ENCODE measurements at places on chromosomes 13 and 19. TPM values are rescaled to one million over a fixed set of nuclear protein-coding genes. Genes with fewer than 3 reads are reported as not detected.

RGL3 gene
- not detected for total RNA-seq

DNA sequence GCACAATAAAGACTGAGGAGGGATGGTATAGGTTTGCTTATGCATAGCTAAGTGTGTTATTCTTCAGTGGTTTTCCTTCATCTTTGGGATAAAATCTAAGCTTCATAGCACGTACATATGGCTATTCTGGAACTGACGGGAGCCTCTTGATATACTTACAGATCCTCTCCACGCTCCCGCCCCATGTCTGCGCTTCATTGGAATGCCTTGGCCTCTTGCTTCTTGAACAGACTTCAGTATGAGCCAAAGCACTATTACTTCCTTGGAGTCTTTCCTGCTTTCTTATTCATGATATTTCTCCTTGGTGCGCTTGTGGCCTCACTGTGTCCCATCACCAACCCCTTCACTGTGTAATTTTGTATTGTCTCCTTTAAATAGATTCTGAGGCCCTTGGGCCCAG lies 111.1 kb upstream of the RNF113B start:
- no peak overlapping the region for H3K4me3 ChIP-seq
- H3K4me1 ChIP-seq = no peaks in the 10 kb centered on the region
- no peaks in the 10 kb centered on the region for H3K36me3 ChIP-seq
- no peak for DNase-seq
- peaks cover 3% of the 10 kb centered on the region for H3K27me3 ChIP-seq

DNA sequence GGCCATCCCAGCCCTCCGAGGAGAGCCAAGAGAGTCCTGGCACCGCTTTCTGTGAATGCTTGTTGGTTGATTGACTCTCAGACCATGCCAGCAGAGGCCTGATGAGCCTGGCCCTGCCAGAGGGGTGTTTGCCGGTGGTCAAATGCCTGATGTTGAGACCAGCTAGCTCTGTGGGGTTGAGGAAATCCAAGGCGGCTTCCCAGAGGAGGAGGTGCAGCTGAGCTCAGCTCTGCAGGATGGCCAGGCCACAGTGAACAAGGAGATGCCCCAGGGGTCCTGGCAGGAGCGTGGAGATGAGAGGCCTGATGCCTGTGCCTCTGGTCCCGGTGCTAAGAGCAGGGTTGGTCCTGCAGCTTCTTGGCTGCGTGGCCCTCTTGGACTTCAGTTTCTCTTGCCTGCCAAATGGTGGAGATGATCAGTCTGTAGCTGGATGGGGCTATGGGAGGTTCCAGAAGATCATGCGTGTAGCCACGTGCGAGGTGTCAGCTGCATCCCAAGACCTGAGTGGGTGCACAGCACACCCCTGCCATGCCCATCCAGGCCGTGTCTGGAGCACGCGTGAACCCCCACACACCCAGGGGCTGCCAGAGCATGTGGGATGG lies 16.8 kb downstream of the NFIC start:
- peaks cover 10% of the 10 kb centered on the region for H3K4me1 ChIP-seq
- no peak overlapping the region for H3K27ac ChIP-seq
- DNase-seq = no peak
- no peaks in the 10 kb centered on the region for H3K27me3 ChIP-seq
- no peaks in the 10 kb centered on the region for H3K36me3 ChIP-seq
- H3K4me3 ChIP-seq = no peak overlapping the region

DNA sequence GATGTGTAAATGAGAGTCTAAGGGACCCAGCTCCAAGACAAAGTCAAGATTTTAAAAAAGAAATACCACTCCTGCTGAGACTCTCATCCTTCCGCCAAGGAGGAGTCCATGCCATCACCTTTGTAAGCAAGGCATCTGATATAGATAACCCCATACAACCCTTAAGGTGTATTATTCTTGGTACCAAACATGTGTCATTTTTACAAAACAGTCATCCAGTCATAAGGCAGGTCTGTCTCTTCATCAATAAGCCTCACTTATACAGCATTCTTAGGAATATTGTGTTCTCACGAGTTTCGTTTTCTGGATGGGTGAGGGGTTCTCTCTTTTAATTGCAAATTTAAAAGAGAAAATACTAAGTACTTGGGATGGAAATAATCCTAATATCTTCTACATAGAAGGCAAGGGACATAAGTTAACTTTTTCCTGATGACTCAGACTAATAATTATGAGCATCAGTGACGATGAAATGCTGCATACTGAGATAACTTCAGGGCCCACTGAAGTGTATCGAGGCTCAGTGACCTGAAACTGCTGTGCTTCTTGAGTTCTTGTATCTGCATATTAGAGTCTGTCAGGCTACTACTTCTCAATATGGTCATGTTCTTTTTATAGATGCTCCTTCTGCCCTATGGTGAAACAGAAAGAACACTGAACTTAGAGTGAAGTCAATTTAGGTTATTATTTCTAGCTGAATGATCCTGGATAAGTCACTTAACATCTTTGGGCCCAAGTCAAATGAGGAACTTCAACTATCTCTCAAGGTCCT lies 166.6 kb downstream of the KLF12 start:
- peaks cover 4% of the 10 kb centered on the region for H3K36me3 ChIP-seq
- no peak overlapping the region for H3K27ac ChIP-seq
- no peak for DNase-seq
- H3K27me3 ChIP-seq = no peaks in the 10 kb centered on the region
- no peak overlapping the region for H3K4me3 ChIP-seq
- peaks cover 4% of the 10 kb centered on the region for H3K4me1 ChIP-seq

GRCh38 chr13:74966275-74966674 lies 515.7 kb downstream of the TBC1D4 start:
- no peak overlapping the region for H3K4me3 ChIP-seq
- peaks cover 2% of the 10 kb centered on the region for H3K27me3 ChIP-seq
- DNase-seq = no peak
- H3K4me1 ChIP-seq = no peaks in the 10 kb centered on the region
- no peaks in the 10 kb centered on the region for H3K36me3 ChIP-seq
- no peak overlapping the region for H3K27ac ChIP-seq

DACT3 gene
- total RNA-seq = 0.20 TPM

ZNF568 gene
- total RNA-seq = 7.2 TPM

ANGPTL8 gene
- not detected for total RNA-seq

KLK7 gene
- not detected for total RNA-seq

DNA sequence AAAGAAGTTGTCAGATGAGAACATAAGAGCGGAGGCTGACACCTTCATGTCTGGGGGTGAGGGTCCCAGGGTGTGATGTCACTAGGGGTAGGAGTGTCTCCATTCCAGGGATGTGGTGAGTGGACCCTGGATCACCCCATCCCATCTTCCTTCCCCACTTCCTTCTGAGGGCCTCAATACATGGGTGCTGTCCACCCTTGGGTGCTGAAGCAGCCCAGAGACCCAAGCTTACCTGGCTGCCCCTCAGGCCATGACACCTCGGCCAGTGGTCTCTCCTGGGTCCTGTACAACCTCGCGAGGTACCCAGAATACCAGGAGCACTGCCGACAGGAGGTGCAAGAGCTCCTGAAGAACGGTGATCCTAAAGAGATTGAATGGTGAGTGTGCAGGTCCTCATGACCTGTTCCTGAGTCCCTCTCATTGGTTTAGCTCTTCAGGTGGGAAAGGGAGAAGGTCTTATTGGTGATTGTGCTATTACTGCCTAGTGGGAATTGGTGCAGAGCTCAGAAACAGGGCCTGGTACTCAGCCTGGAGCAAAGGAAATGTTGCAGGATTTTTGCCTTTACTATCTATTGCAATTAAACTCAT lies 37.7 kb upstream of the CYP4F8 start:
- DNase-seq = no peak
- H3K4me3 ChIP-seq = no peak overlapping the region
- H3K36me3 ChIP-seq = no peaks in the 10 kb centered on the region
- no peak overlapping the region for H3K27ac ChIP-seq

FXYD7 gene
- total RNA-seq = 8.8 TPM

MCEMP1 gene
- total RNA-seq = not detected

GRCh38 chr13:98033277-98034247 lies 80.1 kb downstream of the IPO5 start:
- H3K27ac ChIP-seq = no peak overlapping the region
- H3K4me1 ChIP-seq = no peaks in the 10 kb centered on the region
- H3K27me3 ChIP-seq = peaks cover 2% of the 10 kb centered on the region
- no peak for DNase-seq
- H3K4me3 ChIP-seq = no peak overlapping the region

DNA sequence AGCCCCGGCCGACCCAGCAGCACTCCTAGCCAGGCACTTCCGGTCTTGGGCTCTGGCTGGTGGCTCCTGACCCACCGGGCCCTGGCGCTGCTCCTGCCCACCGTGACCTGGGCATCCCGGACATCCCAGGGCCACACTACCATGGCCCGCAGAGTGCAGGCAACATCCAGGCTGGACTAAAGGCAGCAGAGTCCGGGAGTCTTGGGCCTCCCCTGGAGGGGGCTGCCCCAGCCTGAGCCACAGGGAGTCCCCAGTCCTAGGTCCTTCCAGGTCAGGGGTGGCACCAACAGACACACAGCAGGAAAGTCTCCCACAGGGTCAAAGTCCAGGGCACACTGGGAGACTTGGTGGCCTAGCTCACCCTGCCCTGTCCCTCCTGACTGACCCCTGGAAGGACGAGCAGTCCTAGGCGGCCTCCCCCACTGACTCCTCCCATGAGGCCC lies 10.8 kb downstream of the LSM4 start:
- peaks cover 32% of the 10 kb centered on the region for H3K4me1 ChIP-seq
- no peak for DNase-seq
- no peaks in the 10 kb centered on the region for H3K27me3 ChIP-seq
- no peak overlapping the region for H3K27ac ChIP-seq
- no peak overlapping the region for H3K4me3 ChIP-seq

DNA sequence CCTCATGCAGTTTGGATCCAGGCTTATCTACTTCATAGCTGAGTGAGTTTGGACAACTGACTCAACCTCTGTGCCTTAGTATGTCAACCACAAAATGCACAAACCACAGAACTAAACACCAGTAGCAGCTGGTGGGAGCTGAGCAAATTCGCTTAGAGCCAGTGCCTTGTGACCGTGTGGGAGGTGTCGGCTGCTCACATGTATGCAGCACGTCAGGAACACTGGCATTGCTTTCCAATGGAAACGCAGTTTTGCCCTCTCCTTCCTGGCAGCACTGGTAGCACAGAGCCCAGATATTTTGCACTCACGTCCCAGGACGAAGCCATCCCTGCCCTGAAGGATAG lies 8.3 kb upstream of the NTN5 start:
- H3K27ac ChIP-seq = no peak overlapping the region
- H3K4me1 ChIP-seq = no peaks in the 10 kb centered on the region
- H3K27me3 ChIP-seq = no peaks in the 10 kb centered on the region

DNA sequence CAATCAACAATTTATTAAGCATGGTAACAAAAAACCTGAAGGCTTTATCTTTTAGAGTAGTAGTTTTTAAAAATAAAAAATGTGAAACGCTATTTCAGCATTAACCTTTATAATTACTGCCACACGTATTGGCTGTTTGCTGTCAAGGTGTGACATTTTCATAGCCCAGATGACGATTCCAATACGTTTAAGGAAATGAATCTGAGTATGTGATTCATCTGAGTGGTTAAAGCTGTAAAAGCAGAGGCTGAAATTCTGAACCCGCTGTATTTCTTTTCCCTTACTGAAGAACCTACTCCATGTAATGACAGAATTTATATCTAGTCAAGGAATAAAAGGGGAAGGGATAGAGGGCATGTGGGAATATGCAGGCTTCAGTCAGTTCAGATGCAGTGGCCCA lies 166.0 kb downstream of the LMO7 start:
- no peak overlapping the region for H3K4me3 ChIP-seq
- H3K36me3 ChIP-seq = no peaks in the 10 kb centered on the region

GRCh38 chr13:107743100-107743499 lies 472.2 kb downstream of the LIG4 start:
- no peaks in the 10 kb centered on the region for H3K4me1 ChIP-seq
- H3K27ac ChIP-seq = no peak overlapping the region
- no peaks in the 10 kb centered on the region for H3K27me3 ChIP-seq
- no peak for DNase-seq

- no peak overlapping the region for H3K27ac ChIP-seq
- H3K4me3 ChIP-seq = no peak overlapping the region
- no peaks in the 10 kb centered on the region for H3K4me1 ChIP-seq
- no peaks in the 10 kb centered on the region for H3K36me3 ChIP-seq
- H3K27me3 ChIP-seq = peaks cover 2% of the 10 kb centered on the region
- DNase-seq = no peak
Observed at GRCh38 chr13:77465603-77466195, 69.8 kb upstream of the SCEL start.

DNA sequence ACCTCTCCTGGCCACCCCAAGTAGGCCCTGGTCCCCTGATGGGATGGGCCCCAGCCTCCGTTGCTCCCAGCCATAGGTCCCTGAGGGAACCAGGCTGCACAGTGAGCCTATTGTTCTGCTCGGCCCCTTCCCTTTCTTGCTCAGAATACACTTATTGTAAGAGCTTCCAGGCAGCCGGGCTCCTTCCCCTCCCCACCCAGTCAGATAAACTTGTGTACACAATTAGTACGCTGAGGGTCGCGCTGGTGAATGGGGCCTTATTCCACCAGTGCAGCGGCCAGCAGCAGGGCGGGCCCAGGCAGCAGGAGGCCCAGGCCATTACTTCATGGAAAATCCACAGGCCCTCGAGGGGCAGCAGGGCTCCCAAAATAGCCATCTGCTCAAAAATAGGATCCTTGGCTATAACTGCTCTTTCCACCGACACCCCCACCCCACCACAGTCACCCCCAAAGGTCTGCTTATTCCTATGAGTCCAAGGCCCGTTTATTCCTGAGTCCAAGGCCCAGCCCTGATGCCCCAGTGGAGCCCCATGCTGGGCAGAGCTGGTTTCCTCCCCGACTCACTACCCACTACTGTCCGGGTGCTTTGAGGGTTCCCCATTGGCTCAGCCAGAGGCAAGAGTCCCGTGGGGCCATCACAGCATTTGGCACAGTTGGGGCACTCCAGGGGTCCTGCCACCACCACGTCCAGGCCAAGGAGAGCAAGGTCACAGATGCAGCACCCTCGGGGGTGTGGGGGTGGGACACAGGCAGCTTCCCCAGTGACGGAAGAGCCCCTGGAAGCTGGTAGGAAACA lies 22.1 kb downstream of the CAPN12 start:
- no peak overlapping the region for H3K4me3 ChIP-seq
- no peaks in the 10 kb centered on the region for H3K27me3 ChIP-seq
- H3K4me1 ChIP-seq = peaks cover 7% of the 10 kb centered on the region
- no peak for DNase-seq
- H3K36me3 ChIP-seq = peaks cover 67% of the 10 kb centered on the region

DNA sequence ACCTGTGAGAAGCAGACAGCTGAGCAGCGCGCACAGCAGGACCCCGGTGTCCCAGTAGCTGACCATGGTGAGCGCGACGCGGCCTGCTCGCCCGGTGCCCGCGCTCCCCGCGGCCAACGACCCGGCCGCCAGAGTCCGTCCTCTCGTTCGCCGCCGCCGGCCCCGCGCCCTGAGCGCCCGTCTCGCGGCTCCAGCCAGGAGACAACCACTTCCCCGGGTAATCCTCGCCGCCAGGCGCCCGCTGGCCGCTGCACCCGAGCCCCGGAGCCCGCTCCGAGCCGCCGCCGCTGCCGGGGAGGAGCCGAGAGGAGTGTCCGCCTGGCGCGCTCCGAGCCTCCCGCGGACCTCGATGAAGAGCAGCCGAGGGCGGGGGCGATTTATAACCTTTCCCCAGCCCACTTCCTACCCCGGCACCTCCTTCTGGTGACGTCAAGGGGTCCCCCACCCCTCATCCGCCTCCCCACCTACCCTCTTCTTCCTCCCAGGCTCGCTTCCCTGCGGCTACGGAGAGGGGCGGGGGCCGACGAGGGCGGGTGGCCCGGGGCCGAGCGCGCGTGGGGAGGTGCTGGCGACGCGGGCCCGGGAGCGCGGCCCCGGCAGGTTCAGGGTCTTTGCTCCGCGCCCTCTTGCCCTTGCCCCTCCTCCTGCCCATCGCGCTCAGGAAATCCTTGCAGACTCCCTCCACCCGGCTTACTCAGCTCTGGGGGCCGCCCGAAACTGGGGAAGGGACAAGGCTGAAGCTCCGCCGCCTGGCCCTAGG lies at the start of gene FLT1:
Gene FLT1, minus strand, starts transcription at position 351 of the 760 bp plus-strand sequence. Its CDS starts 285 bp downstream, at position 66.
- no peaks in the 10 kb centered on the region for H3K36me3 ChIP-seq
- H3K4me3 ChIP-seq = peak within 1 kb of the TSS; percentile 51
- peaks cover 17% of the 10 kb centered on the region for H3K4me1 ChIP-seq
- peaks cover 71% of the 10 kb centered on the region for H3K27me3 ChIP-seq
- DNase-seq = peak; percentile 22

All from activated CD4-positive, alpha-beta memory T cell treated with anti-CD3 and anti-CD28 coated beads, Interleukin-2, amount 10 ng/mL, durations not matched to agents 7 days and 5 days (primary cell).